Stimulated activated CD8-positive, alpha-beta memory T cell treated with anti-CD3 and anti-CD28 coated beads, Interleukin-4, amount 100 ng/mL, for 4 hours (primary cell): ENCODE measurements at places on chromosomes 3 and 15.

DNA sequence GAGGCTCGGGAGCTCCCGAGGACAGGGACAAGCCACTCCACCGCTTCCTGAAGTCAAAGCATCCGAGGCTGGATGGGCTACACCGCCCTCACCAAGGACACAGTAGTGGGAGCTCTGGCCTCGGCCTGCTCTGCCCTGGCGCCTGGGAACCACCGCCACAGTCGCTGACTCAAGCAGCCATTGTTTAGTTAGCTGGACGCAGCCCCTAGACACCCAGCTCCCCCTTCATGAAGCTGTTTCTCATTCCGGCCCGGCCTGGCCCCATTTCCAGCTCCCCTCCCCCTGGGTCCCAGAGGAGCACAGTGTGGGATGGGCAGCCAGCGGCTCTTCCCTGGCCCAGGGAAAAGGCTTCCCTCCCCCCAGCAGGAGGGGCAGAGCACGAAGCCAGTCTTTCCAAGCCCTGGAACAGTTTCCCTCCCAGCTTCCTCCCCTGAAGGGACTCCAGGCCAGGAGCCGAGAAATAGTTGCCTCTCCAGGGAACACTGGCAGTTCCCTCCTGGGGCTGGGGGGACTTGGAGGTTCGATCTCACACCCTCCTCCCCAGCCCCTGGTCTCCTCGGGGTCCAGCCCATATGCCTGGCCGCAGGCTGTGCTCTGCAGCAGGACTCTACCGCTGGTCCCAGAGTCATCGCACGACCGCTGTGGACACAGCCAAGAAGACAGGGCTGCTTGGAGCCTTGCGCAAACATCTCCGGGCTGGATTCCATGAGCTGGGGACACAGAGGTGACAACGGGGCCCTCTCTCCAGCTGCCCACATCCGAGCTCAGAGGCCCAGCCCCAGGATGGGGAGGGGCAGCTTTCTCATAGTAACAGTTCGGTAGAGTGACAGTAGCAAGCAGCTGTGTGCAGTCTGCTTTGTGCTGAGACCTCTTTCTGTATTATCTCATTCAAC lies 10.0 kb downstream of the PLXND1 start:
- no peak for DNase-seq

GRCh38 chr15:90130291-90130690 lies 28.0 kb upstream of the IDH2 start:
- no peak for DNase-seq

DNA sequence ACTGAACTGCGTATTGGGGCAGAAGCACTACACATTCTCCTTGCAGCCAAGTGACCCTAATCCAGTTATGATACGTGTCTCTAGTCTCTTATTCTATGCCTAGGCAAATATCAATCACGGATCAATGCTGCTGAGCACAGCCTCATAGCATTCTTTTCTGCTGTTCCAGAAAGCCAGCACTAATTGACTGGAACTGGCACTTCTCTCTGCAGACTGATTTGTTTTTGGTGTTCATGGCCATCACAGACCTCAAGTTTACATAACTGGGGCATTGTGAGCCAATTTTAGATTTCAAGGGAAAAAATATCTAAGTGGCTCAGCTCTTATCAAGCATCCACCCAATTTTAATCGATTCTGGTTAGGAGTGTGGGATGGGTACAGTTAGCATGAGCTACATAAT lies 37.9 kb downstream of the GLDN start:
- no peak for DNase-seq

GRCh38 chr15:52509500-52510245 lies 19.0 kb downstream of the MYO5A start:
- DNase-seq, result no peak

DNA sequence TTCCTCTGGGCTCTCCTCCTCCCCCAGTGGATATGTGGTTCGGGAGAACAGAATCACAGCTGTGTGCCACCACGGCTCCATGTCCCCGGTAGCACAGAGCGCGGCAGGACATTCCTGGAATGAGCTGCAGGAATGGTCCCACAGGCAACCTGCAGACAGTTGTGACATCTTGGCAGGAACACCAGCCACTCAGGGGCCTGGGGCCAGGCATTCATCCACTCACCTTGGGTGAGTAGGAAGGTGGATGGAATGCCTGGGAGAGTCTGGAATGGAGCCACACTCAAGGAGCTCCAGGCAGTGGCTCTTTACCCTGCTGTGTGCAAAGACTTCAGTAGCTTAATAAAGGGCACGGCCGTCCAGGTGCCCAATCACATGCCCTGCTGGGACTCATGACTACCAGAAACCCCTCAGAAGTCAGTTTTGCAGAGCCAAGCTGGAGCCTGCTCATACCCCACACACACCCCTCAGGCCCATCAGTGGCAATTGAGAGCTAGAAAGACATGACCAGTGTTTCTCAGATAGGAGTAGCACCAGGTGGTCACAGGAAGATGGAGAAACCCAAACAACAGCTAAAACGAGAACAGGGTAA lies 117.3 kb upstream of the PRR20G start:
- no peak for DNase-seq

- DNase-seq, result no peak
Observed at GRCh38 chr3:29901097-29901496, 620.2 kb downstream of the RBMS3 start.

DNA sequence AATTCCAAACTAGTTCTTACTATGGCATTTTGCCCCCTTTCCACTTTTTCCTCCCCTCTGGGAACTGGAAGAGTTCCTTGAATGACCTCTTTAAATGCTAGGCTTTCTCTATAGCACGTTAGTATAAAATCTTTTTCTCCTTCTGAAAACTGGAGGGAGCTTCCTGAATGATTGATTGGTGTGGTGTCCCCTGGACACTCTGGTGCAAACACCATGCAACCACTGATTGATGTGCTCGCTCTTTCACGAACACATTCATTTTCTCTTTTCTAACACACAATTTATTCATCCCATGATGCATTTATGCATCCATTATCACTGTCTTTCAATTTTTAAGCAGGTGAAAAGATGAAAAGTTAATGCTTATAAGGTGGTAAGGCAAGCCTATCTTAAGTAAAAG lies 159.1 kb upstream of the NANOGP8 start:
- no peak for DNase-seq

DNA sequence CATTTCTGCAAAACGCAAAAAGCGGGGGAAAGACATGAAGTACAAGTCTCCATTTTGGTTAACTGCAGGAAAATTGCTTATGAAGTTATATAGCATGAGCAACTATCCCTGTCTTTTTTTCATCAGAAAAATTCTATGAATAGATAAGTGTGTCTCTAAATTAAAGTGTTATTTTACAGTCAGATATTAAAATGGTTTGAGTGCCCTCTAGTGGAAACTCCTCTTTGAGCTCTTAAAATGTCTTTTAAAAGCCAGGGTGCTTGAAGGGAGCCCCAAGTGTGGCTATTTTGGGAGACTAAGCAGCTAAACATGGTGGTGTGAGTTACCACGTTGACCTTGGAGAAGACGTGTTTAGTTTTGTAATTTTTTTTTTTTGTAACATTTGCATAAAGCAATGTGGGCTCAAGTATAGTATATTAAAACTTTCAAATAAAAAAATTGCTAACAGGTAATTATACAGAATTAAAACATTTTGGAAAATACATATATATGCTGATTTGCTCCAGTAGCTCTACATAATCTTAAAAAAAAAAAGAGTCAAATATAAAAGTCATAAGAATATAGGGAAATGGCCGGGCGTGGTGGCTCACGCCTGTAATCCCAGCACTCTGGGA lies 77.2 kb downstream of the PPP2R3A start:
- no peak for DNase-seq
